ENCODE measurements at places on chromosomes 3 and 15.

GRCh38 chr3:4036046-4036445 lies 236.8 kb downstream of the LRRN1 start:
- DNase-seq = no peak

GRCh38 chr15:65576664-65577063 lies 34.3 kb downstream of the INTS14 start:
- DNase-seq = no peak

DNA sequence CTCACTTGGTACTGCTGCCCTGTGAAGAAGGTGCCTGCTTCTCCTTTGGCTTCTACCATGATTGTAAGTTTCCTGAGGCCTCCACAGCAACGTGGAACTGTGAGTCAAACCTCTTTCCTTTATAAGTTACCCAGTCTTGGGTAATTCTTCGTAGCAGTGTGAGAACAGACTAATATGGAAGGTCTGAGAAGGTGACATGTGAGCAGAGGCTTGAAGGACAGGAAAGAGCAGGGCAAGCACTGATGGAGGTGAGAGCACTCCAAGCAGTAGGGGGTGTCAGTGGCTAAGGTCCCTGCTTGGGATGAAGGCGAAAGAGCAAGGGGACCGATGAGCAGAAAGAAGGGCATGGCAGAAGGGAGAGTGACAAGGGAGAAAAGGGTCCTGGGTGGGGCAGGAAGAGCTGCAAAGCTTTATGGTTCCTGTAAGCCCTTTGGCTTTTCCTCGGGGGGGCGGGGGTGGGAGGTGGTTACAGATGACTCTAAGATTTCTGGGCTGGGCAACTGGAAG lies 3.5 kb downstream of the EIF4E3 start:
- DNase-seq = no peak

DNA sequence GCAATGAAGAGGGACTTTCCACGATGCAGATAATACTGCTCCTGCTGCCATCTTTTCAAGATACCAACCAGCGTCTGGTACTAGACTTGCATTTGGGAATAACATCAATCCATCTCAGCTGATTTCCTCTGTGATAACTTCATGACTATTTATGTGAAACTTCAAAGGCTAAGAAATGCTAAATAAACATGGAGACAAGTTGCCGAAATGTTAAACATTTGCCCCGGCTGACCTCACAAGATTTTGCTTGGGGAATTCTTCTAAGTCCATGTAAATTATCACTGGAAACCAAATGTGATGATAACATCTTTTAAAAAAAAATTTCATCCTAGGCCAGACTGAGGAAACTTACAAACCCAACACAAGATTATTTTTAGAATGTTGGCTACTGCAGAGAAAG lies 185.8 kb upstream of the PRICKLE2 start:
- DNase-seq = no peak

All from activated CD8-positive, alpha-beta memory T cell treated with anti-CD3 and anti-CD28 coated beads for 1 hour (primary cell).